HS-5 (cell line): ENCODE measurements at places on chromosomes 3 and 15.

- DNase-seq: no peak
These were observed 1190.0 kb upstream of the ALCAM start for GRCh38 chr3:104176706-104177105.

DNA sequence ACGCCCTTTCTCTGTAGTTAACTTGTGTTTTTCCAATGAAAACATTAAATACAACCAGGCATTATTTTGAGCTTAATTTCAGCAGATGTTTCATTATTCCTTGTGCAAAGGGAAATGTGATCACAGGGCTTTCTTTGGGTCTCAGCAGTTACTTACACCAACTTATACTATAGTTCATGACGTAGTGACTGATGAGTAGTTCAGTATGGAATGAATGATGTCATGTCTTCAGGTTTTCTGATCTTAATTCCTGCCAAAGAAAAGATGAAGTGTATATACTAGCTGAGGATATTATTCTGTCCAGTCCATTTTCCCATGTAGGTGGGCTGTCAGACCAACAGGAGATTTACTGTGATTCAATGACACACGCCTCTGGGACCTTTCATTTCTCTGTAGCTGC is 61.3 kb downstream of the MYRIP start:
- DNase-seq: peak; percentile 8

- no peak for DNase-seq
These were observed 1333.1 kb downstream of the SI start for GRCh38 chr3:163745204-163745603.

GRCh38 chr15:91308199-91308598 is 208.1 kb downstream of the SV2B start:
- no peak for DNase-seq

DNA sequence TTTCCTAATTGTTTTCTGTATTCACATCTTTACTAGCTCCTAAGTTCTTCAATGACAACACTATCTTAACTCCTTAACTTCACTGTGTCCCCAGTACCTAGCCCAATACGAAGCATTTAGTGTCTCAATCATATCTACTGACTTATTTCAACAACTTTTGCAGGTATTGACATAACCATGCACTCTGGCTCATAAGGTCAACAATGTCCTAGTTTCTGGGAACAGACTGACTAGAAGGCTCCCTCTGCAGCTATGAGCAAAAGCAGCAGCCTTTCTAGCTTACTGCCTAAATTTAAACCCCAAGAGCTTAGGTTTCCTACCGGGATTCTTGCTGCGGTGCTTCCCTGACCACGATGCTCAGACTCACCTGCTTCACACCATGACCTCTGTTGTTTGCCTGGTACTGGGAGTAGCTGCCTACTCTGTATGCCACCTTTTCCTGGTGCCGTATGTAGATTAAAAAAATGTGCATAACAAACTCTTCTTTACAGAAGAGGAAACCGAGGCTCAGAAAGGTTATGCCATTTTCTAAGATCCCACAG is 767.7 kb downstream of the TUSC7 start:
- no peak for DNase-seq

DNA sequence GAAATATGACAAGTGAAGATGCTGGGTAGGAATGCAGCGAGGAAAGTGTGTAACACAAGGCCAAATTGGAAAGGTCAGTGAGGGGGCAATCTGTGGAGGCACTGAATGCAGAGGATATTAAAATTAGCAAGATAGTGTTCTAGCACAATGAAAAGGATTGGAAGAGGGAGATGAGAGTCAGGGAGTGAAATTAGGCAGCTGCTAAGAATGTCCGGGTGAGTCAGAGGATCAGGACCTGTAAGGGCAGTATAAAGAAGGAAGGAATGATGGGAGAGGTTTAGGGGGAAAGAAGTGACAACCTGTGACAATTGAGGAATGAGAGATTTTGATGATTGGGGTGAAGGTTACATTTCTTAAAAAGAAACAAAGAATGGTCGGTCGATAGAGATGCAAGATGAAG is 103.5 kb downstream of the UBE3A start:
- DNase-seq: no peak

DNA sequence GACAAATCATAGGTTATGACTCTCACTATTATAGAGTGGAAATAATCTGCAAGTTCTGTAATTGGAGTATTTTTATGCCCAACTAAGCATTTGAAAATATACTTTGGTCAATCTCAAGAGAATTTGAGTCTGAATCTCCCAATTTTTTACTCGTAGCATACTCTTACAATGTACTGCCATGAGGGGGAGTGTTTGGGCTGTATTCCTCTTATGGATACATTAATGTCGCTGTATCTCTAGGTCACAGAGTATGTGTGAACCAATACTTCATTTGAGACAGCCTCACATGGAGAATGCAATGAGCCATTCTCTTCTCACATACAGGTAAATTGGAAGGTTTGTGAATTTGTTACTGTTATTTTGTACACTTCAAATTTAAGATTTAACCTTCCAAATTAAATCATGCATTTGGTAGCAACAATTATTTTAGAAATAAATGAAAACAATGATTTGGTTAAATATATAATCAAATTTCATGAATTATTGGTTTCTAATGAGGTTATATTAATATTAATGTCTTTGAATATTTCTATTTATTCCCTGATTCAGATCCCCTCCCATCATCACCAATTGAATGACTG is 5.5 kb upstream of the CD200 start:
- DNase-seq: peak; percentile 36

GRCh38 chr15:36810656-36811449 is 231.4 kb downstream of the CDIN1 start:
- no peak for DNase-seq

- DNase-seq: no peak
These were observed at the start of gene SPSB4 for GRCh38 chr3:141050576-141051442. Gene SPSB4, plus strand, starts transcription at chr3:141051347. Its CDS starts 14,758 bp downstream, at chr3:141066105.

GRCh38 chr3:127719369-127719768 is 46.6 kb downstream of the ABTB1 start:
- no peak for DNase-seq

DNA sequence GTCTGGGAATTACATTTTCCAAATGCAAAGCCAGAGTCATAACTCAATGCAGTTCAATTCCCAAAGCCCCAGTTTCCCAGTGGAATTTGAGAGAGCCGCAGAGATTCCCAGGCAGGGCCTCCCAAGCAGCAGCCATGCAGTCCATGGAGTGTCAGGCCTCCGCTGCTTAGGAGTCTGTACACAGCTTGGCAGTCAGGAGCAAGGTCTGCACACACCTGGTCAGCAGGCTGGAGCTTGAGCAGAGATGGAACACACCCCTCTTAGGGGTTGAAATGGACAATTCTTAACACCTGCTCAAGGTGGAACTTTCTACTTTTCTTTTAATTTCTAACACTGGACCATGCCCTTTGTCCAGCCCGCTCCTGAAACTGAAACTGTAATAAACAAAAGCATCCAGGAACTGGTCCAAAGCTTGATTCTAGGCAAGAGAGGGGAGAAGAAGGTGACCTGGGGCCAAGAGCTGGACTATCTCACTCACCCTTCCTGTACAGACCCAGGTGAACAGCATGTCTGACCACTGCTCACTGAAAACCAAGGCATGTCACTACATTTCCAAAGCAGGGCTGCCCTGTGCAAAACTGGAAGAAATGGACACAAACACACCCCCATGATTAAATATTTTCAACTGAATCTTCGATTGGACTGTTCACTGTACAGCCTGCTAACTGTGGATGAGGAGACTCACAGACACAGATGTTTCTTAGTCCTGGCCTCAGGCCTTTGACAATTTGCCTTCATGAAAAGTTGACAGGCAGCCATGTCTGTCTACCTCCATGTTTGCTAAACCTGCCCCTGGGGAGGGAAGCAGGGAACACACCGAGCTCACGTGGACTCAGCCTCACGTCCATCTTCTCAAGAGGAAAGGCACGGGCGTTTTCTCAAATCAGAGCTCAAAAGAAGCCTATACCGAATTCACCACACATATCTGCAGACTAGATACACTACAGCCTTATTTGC is 48.6 kb upstream of the DUSP7 start:
- DNase-seq: no peak

GRCh38 chr15:50182219-50183013 is 420 bp downstream of the SLC27A2 start:
- DNase-seq: no peak

DNA sequence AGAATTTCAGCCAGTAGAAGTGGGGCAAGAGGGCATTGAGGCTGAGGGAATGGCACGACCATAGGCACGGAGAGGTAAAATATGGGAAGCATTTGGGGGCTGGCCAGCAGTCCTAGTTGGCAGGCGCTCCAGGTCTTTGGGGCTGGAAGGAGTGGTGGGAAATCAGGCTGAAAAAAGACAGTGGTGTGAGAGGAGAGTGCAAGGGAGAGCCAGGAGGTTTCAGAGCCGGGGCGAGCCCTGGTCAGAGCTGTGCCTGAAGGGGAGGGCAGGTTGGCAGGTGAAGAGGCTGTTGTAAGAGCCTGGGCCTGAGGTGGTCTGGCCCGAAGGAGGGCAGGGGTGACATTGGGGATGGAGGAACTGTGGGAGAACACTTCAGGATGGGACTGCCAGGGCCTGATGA is 1.6 kb upstream of the IDH3A start:
- no peak for DNase-seq

DNA sequence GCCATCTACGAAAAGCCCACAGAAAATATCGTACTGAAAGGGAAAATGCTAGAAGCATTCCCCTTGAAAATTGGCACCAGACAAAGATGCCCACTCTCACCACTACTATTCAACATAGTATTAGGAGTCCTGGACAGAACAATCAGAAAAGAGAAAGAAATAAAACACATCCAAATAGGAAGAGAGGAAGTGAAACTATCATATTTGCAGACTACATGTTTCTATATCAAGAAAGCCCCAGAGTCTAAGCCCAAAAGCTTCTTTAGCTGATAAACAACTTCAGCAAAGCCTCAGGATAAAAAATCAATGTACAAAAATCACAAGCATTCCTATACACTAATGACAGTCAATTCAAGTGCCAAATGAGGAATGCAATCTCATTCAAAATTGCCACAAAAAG is 15.6 kb downstream of the OR5K3 start:
- no peak for DNase-seq

DNA sequence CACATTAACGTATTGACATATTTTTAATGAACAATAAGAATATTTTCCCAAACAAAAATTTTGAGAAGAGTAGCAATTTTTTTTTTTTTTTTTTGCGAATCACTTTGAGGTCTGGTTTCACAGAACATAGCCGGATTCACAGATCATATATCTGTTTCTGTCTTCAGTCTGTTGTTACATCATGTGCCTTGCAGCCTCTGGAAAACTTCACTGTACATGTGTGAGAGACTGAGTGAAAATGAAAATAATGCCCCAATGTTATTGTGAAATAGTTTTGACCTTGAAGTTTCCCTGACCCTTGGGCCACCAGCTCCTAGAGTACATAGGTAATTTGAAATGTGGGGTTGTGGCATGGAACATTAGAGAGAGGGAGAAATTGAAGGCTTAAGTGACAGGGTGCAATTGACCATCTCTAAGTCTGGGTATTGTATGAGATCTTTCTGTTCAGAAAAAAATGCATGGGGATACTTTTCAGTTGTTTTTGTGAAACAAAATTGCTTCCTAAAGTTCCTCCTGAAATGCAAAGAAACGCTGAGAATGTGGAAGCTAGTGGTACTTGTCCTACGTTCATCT is 14.0 kb downstream of the ITPR1 start:
- no peak for DNase-seq

GRCh38 chr3:51141573-51141972 is 243.5 kb upstream of the MANF start:
- DNase-seq: no peak

DNA sequence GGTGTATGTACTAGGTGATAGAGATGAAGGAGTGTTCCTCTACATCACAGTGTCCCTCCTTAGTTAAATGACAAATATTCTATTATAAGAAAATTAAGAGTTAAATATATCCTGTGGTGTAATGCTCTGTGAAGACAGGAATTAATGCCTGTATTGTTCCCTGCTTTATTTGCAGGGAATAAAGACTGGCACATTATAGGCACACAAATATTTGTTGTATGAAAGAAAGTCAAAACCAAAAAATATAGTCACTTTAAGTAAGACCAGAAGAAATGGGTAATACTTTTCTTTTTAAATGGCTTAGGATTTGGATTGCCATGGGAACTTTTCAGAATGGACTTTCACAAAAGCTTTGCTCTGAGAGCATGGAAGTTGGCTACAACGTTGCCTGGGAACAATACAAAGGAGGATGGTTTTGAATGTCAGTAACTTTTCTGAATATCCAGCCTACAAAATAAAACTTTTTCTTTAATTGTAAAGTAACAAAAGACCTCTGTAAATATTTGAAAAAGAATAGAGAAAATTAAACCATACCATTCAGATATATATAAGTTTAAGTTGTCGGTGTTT is 158.0 kb upstream of the P2RY1 start:
- DNase-seq: no peak

DNA sequence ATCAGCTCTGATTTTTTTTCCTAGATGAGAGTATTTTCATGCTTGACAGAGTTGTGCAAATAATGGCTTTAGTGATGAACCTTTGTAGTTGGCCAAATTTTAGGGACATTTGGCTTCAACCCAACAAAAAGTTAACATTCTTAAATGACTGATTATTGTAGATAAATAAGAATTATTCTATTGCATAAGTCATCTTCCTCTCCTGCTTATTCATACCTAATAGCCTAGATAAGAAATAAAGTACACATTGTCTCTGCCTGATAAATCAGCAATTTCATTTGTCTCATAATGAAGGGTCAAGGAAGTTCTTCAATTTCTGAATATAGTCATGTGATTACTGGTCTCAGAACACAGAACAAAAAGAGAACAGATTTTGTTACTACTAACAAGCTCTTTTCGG is 428.9 kb upstream of the IL12A start:
- no peak for DNase-seq

DNA sequence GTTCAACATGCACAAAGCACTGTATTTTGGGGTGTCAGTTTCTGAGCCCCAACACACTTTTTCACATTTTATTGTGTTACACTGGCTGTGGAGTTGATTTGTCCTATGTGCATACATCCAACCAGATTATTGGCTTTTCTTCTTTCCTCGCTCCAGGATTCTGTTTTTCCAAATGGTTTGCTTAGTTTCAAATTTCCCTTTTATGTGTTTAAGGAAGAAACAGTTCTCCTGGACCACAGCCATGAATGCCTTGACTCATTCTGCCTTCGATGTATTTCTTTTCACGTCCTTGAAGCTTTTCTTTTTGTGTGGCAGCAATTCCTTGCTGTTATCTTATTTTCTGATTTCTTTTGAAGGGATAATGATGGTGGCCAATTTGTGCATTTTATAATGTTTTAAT is 53.8 kb downstream of the CACNA2D3 start:
- no peak for DNase-seq

GRCh38 chr15:84604826-84605553 is 4.2 kb downstream of the ZSCAN2 start:
- DNase-seq: no peak
